Gastrocnemius medialis (tissue), 4 donors: ENCODE measurements at places on chromosomes 7 and 10. TPM values are rescaled to one million over a fixed set of nuclear protein-coding genes. Genes with fewer than 3 reads are reported as not detected.

GRCh38 chr7:85185424-85186082 lies 1.3 kb downstream of the SEMA3D start:
- H3K27me3 ChIP-seq, result peaks cover 4% of the 10 kb centered on the region
- no peaks in the 10 kb centered on the region for H3K4me1 ChIP-seq
- DNase-seq, result no peak

GRCh38 chr7:371779-372545 lies 82.0 kb downstream of the FOXL3 start:
- H3K36me3 ChIP-seq, result no peaks in the 10 kb centered on the region
- no peak overlapping the region for H3K4me3 ChIP-seq
- no peak overlapping the region for H3K27ac ChIP-seq
- no peaks in the 10 kb centered on the region for H3K4me1 ChIP-seq

DNA sequence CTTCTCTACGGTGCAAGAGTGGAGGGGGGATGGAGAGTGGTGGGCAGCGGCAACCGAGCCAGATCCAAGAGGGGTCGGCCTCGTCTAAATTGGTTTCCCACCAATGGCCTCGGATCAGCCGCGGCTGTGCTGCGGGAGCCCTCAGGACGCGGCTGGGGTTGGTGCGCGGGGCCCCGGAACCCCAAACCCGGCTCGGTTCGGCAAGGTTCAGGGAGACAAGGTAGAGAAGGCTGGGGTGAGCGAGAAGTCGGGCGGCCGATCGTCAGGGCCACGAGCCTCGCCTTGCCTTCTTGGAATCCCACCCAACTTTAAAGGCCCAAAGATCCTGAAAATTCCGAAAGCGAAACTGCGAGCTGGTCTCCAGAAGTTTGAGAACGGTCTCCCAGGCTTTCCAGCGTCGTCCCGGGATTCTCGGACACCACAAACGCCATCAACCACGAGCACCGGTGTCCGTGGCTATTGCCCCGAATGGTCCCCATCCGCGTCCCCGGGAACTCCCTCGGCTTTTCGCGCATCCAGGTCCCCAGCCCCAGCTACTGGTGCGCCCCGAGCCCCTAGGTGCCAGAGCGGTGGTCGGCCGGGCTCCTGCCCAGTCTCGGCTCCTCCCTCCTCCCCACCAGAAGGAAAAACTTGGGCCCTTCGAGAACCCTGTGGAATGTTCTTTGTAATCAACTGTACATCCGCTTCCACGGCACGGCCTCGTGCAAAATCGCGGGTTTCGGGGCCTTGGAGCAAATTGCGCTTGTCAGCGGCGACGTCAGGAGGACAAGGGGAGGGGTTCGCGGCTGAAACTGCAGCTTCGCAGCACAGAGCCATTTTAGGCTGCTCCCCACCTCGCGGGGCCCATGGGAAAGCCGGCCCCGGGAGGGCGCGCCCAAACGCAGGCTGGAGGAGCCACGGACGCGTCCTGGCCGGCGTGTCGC lies 3.2 kb downstream of the SFMBT2 start:
- no peak for DNase-seq
- H3K27ac ChIP-seq, result peak overlapping the region; percentile 85
- H3K4me1 ChIP-seq, result peaks cover 27% of the 10 kb centered on the region
- H3K36me3 ChIP-seq, result no peaks in the 10 kb centered on the region

DNA sequence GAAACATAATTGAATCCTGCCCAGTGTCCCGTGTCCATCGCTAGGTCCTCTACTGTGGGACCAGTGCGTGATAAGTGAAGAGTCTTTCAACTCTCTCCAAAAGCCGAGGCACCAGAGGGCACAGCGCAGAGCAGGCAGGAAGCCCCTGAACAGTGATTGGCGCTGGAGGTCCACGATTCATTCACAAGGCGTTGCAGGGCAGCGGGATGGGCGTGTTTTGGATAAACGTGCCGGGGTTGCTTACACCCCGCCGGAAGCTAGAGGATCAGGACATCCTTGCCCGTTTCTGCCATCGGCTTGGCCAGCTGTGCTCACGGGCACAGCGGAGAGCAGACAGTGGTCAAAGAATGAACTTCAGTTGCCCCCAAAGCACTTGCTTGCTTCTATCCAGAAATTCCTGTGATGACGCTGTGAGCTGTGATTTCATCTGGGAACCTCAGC lies 86.0 kb upstream of the PFKP start:
- no peaks in the 10 kb centered on the region for H3K4me1 ChIP-seq
- H3K27ac ChIP-seq, result no peak overlapping the region
- H3K27me3 ChIP-seq, result peaks cover 6% of the 10 kb centered on the region
- no peaks in the 10 kb centered on the region for H3K36me3 ChIP-seq
- DNase-seq, result no peak
- H3K4me3 ChIP-seq, result no peak overlapping the region

Gene KCNIP2
- 0.33 TPM for total RNA-seq
